GOT3 (cell line): ENCODE measurements at places on chromosomes 1 and 21.

DNA sequence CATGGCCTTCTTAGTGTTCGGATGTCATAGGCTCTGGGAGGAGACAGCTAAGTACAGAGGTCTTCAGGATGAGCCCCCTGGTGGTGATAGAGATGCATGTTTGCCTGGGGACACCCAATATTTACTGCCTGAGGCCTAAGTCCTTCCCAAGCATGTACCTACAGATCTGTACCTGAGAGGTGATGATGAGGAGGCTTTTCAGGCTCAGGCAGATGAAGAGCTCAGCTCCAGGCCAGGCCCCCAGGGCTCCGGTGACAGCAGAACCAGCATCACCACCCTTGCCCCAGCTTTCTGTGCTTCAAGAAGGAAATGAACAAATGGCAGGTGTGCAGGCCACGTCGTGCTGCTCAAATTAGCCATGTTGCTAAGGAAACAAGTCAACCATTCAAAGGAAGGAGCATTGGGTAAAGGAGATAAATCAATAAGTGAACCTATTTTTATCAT lies 21.1 kb downstream of the CACNA1E start:
- no peak for DNase-seq

DNA sequence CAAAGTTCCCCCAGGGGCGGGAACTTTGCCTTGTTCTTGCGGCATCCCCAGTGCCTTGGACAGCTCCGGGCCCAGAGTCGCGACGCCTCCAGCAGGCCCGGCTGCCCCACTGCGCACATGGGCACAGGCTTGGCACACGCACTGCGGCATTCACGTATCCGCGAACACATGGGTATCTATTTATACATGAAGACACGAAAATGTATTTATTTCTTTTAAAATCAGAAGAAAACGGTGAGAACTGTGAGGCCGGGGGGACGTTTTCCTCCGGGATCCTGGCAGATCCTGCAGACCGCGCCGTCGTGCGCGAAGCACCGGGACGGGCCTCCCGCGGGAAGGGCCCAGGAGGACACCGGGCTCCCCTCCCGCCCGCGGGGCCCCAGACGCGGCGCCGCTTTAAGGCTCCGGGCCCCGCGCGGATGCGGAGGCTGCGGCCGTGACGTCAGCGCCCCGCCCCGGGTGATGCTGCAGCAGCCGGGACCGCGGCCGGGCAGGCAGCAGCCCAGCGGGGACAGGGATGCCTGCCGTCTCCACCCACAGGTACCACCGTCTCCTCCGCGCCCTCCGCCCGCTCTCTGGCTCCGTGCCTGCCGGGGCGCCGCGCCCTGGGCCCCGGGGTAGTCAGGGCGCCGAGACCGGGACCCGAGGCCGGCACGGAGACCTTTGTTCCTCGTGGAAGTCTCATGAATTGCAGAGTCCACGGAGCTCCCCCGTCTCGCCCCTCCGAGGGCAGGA lies at the start of gene SLC45A1:
SLC45A1 (plus strand) TSS at position 468 of the 735 bp plus-strand sequence. CDS start 6,216 bp downstream, outside the sequence.
- no peak for DNase-seq

DNA sequence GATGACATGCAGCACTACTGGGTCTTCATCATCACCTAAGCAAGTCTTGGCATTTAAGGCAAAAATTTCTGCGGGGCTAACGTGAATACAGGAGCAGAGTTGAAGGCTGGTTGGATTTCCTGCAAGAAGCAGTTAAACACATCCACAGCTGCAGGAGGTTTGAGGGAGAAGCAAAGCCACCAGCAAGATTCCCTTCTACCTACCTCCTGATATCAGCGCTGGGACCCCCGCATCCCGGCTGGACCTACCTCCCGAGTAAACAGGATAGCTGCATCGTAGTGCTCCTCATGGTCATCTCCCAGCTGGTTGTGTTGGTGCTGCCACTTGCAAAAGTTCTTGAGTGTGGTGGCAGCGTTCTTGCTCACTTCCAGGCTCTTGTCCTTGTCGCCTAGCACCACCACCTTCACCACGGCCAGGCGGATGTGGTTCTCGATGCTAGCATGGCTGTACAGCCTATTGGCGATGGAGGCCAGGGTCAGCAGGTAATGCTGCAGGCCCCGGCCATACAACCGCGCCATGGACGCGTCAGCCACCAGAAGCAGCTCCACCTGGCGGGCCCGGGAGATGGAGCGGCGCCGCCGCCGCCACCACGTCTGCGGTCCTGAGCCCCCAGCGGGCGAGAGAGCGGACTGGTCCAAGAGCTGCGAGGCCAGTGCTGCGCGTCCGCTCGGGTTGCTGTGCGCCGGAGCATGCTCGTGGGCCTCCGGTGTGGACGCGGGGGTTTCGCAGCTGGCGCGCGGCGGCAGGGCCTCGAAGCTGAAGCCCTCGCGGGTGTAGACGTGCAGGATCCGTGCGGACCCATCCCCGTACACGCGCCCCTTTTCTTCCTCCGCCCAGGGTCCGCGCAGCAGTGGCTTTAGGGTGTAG lies 1.6 kb downstream of the ADAMTS5 start:
- no peak for DNase-seq

DNA sequence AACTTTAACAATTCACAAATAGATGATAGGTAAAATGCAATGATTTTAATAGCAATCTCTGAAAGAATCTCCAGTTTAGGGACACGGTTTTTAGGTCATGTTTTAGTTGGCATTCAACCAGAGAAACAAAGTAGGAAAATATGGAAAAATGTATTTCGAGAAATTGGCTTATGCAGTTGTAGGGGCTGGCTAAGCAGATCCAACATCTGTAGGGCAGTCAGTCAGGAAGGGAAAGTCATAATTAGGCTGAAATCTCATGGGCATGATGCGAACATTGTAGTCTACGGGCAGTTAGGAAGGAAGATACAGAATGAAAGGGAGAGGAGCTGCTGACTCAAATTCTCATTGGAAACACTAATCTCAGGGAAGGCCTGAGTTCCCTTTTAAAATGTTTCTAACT lies 1276.0 kb upstream of the ADGRL4 start:
- no peak for DNase-seq

DNA sequence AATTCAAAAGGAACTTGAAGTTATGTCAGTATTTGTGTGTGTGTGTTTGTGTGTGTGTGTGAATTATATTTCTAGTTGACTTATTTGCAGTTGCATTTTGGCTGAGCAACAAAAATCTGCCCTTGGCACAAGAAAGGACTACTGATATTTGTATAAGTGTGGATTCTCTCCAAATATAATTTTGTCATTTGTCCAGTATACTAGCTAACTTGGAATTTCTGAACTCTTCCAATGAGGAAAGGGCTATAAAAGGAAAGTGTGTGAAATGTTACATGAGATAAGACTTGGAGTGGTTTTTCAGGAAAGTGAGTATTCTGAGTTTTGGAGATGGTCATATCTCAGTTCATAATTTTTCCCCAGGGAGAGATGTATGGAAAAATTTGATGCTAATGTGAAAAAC lies 1384.1 kb upstream of the B3GALT2 start:
- no peak for DNase-seq

DNA sequence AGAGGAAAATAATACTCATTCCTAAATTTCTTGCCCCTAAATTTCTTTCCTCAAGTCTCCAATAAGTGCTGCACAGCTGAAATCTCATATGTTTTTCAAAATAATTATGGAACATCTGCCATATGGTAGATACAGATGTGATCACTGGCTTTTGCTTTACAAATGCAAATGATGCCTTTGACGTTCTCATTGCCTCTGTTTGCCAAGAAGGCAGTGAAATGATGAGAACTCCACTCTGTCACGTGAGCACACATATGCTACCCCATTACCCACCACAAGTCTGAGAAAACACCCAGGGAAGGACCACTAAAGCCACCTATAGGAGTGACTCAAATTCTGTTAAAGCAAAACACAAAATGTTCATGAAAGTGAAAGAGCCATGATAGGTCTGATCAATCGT lies 43.9 kb downstream of the DSCAM start:
- DNase-seq = no peak

GRCh38 chr1:86757272-86757984 lies 53.1 kb downstream of the SH3GLB1 start:
- no peak for DNase-seq

DNA sequence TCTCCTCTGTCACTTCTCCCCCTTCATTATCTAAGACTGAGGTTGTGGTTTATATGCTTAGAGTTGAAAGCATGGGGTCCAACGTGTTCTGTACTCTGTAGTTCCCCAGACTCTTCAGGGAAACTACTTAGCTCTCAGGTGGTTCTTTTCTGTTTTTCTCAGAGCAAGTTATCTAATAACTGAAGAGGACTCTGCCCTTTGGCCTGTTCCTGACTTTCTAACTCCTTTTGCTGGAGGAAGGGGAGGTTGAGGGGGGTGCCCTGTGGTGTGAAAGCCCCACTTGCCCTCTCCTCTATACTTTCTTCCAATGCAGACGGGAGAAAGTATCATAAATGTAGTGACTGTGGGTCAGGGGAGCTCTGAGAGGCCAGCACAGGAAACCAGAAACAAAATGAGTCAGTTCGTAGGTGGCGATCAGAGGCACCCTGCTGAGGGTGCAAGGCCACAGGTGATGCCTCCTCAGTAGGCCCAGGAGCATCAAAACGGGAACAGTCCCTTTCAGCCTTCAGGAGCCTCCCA lies 5.0 kb downstream of the SLC25A44 start:
- no peak for DNase-seq

DNA sequence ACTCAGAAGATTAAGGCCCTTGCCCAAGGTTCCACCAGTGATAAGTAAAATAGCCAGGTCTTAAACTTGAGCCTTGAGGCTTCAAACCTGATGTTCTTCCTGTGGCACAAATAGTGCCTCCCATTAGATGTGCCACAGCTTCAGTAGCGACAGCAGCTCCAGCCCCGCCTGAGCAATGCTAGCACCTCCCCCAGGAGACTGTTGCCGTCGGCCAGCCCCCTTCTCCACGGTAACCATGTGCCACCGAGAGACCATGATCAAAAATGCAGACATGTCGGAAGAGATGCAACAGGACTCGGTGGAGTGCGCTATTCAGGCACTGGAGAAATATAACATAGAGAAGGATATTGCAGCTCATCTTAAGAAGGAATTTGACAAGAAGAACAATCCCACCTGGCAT lies 32.2 kb downstream of the KLHDC7A start:
- no peak for DNase-seq

GRCh38 chr1:196563768-196564167 lies 44.5 kb downstream of the KCNT2 start:
- no peak for DNase-seq

DNA sequence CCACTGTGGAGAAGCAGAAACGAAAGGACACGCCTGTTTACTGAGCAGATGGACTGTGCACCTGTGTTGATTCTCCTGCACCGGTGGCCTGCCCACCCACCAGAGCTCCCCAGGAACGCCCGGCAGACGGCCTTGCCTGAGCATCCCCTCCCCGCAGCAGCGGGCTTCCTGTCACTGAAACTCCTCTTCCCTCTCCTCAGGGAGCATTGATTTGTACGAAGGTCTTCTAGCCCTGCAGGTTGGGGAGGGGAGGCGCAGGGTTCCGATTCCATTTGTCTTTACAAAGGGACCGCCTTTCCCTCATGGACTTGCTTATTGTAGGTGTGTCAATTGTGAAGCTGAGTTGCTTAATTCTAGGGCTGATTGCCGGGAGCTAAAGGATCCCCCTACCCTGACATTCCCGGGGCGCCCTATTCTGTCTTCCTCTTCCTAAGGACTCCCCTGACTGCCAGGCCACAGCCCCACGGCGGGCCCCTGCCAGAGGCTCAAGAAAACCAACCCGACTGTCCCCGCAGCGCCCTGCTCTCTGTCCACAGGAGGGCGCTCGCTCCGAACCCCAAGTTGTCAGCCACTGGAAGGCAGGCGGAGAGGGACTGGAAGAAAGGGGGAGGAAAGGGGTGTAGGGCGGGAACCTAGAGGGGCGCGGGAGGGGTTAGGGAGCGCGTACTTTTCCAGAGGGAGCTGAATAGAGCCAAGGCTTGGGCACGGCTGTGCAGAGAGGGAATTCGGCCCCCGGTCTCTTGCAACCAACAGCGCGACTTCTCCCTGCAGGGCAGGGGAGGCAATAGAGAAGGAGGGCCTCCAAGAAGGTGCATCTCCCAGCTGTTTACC lies 2.8 kb downstream of the S100A6 start:
- peak; percentile 42 for DNase-seq

- no peak for DNase-seq
Measured at GRCh38 chr21:43609501-43610340, 49.6 kb downstream of the HSF2BP start.

- no peak for DNase-seq
Measured at GRCh38 chr1:221328371-221328770, 413.5 kb downstream of the DUSP10 start.

- no peak for DNase-seq
Measured at GRCh38 chr1:232764458-232765251, 40.6 kb upstream of the MAP10 start.

DNA sequence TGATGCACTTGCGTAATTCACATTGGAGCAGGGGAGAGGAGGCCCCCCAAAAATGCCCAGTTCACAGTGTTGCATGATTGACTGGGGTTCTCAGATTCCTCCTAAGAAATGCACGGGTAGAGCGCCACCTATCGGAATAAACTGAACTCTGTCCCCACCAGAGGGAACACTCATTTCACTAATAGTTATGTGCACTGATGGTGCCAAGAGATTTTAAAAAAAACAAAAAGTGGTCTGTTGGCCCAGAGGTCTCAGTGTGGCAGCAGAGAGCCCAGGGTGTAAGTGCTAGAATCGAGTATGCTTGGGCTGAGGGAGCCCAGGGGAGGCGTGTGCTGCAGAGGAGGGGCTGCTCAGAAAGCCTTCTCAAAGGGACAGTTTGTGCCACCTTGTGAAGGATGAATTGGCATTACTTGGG lies 6.9 kb downstream of the PINK1 start:
- no peak for DNase-seq

GRCh38 chr1:169466259-169467230 lies 19.2 kb downstream of the SLC19A2 start:
- DNase-seq = no peak

GRCh38 chr1:32868806-32869455 lies 1.8 kb downstream of the FNDC5 start:
- DNase-seq = no peak

GRCh38 chr1:12144236-12144635 lies 22.6 kb upstream of the TNFRSF1B start:
- no peak for DNase-seq

DNA sequence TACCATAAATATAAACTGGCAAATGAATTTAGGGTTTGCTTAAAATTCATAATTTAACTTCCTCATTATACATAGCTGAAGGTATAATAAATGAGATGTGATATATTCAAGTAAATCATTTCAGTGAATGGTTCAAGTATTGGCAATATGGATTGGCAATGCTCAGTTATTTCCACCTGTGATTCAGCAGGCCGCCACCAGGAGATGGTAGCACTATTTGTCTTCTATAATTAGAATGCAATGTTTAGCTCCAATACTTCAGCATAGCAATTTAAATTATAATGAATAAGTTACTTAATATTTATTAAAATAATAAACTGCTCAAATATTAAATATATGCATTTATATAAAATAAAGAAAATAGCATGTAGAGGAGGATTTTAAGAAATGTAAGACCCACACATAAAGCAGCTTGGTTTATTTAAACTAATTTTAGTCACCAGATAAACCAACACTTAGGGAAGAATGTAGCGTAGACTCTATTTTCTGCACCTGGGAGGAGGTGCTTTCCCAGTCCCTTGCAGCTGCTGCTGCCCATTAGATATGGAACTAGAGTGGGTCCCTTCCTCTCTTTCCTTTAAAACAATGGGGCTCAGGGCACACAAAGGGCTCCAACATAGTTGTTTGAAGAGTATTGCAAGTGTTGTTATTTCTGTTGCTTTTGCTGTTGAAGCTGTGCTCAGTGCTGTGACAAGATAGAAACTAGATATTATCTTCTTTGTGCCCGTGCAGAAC lies 62.1 kb downstream of the PLPPR4 start:
- no peak for DNase-seq

GRCh38 chr1:234963180-234963903 lies 165.3 kb downstream of the TOMM20 start:
- peak; percentile 45 for DNase-seq
